ENCODE measurements at places on chromosomes 3 and 15. TPM values are rescaled to one million over a fixed set of nuclear protein-coding genes. Genes with fewer than 3 reads are reported as not detected.

Gene CISH
- total RNA-seq = 1.6 TPM

GRCh38 chr3:29247088-29247745, 33.7 kb upstream of the RBMS3 start:
- no peak for DNase-seq

- no peak for DNase-seq
Measured at GRCh38 chr3:179668429-179668828, 15.6 kb downstream of the USP13 start.

Gene MYLK
- total RNA-seq = 3.1 TPM

Gene ARRDC4
- total RNA-seq = 1.0 TPM

DNA sequence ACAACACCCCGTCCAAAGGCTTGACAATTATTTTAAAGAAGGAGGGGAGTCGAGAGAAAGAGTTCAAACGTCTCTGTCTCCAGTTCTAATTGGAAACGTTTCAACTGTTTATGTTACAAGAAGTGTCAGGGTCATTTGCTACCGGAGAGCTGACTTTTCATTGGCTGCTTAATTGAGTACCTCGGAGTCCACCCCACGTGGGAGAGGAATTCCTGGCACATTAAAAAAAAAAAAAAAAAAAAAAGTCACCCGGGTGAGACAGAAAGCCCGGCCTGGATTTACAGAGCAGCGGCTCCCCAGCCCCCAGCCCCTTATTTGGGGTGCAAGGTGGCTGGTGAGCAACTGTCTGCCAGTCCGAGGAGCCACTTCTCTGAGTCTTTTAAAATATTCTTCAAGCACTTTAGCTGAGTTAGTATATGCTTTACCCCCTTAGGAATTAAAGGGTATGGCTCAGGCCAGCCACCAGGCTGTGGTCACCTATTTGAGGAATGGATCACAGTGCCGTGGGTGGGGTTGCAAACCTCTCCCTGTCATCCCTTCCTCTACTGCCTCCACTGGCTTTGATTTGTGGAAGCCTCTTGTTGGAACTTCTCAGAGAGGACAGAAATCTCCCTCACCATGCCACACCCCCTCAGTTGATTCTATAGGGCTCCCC, 3.9 kb upstream of the TLE3 start:
- peak; percentile 84 for DNase-seq

- no peak for DNase-seq
Measured at GRCh38 chr3:147359177-147360050, 46.9 kb downstream of the ZIC4 start.

GRCh38 chr15:86854176-86854575, 774.5 kb downstream of the AGBL1 start:
- no peak for DNase-seq

DNA sequence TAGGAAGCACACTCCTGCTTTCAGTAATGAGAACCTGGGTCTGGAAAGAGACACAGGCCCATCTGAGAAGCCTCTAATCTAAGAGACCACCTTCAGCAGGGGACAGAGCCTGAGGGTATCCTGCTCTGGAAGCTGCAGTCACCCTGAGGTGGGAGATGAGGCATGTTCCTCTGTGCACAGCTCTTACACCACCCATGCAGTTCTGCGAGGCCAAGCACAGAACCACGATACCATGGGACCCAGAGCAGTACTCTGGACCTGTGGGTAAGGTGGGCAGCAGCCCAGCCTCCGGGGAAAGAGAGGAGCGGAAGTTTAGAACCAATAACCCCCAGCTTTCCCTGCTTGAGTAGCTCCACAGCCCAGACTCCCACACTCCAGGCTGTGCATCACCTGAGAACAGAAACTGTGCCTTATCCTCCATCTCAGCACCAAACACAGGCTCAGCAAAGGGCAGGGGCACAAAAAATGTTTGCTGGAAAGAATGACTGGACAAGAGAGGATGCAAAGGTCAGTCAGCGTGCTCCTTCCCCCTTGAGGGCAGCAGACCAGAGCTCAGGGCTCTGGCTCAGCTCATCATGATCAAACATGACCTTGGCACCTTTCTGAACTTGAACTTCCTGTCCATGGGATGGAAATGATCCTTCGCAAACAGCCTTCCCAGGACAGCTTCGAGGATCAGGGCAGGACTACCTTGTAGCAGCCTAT, 43.1 kb downstream of the RBPMS2 start:
- DNase-seq = peak; percentile 19

GRCh38 chr3:16437640-16438039, 75.9 kb downstream of the RFTN1 start:
- no peak for DNase-seq

DNA sequence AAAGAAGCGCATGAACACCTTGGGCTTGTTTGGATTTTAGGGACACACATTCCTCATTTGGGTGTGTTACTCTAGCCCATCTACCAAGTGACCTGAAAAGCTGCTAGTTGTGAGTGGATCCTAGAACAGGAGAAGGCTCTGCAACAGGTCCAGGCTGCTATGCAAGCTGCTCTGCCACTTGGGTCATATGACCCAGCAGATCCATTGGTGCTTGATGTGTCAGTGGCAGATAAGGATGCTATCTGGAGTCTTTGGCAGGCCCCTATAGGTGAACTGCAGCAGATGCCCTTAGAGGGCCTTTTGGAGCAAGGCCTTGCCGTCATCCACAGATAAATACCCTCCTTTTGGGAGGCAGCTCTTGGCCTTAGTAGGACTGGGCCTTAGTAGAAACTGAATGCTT, 53.2 kb downstream of the PAQR5 start:
- DNase-seq = no peak

GRCh38 chr3:41073190-41073589, 126.1 kb upstream of the CTNNB1 start:
- DNase-seq = no peak

GRCh38 chr3:134077649-134078161, 48.0 kb upstream of the SLCO2A1 start:
- DNase-seq = no peak

DNA sequence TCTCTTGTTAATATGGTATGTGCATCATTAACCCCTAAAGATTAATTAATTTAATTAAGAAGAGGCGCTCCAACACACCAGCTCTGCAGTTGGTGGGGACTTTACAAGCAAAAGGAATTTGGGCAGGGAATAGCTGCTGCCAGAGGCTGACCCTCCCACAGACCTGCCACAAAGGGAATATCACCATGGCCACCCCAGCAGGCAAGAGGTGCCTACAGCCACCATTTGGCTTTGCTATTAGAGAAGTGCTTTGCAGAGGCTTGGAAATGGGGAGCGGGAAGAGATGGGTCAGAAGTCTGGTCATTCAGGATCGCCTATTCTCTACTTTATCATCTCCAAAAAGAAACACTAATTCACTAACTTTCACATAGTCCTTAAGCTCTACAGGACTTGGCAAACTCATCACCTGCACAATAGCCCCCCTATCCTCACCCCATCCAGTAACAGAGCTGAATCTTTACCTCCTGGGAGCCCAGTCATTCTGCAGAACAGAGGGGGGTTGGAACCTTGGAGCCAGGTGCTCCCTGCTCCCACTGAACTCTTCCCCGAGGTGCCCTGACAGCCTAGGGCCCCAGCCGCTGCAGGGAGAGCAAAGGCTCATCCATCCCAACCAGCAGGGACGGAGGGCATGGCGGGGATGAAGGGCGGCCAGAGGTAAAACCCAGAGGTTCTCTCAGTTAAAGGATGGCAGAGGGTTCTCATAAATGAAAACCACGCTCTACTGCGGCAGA, 29.7 kb downstream of the LRIG1 start:
- peak; percentile 50 for DNase-seq

GRCh38 chr3:151890721-151891141, 17.3 kb downstream of the SUCNR1 start:
- no peak for DNase-seq

DNA sequence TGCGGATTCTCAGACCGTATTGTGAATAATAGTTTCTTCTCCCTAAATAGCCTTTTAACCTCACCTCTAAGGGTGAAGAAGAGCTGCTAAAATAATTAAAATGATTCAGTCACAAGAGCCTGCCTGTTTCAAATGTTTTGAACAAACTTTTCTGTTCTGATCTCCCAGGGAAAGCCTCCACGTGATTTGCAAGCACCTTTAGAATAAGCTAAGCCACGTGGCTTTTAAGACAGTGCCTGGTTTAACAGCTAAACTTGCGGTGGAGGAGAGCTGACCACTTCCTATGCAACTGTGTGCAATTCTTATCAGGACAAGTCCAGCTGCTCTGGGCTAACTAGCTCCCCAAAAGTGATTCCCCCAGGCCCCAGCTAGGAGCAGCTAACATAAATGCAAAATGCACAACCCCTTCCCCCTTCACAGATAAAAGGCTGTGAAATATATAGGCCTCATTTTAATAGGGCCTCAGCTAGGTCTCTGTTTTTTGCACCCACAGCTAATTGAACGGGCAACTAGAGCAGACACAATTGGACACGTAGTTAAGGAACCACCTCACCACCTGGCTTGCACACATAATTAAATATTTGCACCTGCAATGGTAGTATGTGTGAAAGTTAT, 401.2 kb upstream of the NR2F2 start:
- no peak for DNase-seq

All from H7 (cell line).